Hypothalamus (tissue), 51 donors: ENCODE measurements at places on chromosomes 5 and 9.

DNA sequence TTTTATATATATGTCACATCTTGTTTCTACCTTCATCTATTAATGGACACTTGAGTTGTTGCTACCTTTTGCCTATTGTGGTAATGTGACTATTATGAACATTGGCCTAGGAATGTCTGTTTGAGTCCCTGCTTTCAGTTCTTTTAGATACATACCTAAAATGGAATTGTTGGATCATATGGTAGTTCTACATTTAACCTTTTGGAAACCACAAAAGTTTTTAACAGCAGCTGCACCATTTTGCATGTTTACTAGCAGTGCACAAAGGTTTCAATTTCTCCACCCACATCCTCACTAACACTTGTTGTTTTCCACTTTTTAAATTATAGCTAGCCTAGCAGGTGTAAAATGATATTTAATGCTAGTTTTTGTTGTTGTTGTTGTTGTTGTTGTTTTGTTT is 88.4 kb downstream of the GALNT10 start:
- DNase-seq, result no peak

DNA sequence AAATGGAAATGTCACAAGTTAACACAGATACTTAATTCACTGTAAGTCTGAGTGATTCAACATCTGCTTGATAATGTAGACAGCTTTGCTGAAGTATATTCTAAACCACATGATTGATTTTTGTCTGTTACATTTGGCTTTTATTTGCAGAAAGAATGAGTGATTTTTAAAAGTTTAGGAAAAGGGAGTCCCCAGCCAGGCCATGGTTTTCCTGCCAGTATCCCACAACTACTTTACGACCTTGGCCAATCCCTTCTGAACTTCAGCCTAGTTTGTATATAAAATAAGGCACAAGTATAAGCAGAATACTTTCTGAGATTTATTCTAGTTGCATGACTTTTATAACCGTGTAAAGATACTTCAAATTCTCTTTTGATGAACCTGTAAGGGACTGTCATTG is 27.1 kb downstream of the WDR36 start:
- DNase-seq, result no peak

- DNase-seq, result no peak
Observed at GRCh38 chr5:117652036-117652957, 1077.7 kb upstream of the SEMA6A start.

DNA sequence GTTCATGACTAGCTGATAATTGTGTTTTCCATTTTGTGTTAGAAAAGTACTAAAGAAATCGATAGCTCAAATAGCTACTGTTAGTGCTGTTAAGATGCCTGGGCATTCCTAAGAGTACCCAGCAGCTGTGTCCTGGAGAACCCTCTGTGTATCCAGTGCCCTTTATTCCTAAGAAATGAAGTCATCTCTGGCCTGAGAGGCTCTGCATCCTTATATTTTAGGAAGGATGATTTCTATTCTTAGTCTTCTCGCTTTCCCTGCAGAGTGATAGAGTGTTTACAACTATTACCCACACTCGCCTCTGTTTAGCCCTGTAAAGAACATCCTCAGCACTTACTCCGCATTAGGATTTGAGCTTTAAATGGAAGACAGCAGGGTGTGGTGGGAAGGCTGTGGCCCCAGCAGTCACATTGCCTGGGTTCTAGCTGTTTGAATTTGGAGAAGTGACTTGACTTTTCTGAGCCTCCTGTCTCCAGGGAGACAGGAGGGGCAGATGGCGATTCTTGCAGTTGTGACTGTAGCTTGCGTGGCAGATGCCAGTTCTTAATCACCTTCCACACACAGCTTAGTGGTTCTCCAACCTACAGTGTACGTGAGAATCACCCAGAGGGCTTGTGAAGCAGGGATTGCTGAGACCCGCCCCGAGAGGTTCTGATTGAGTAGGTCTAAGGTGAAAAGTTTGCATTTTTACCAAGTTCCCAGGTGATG is 177.2 kb upstream of the PITX1 start:
- DNase-seq, result no peak

- DNase-seq, result no peak
Observed at GRCh38 chr9:136740971-136741882, 1.5 kb downstream of the LCN10 start.

- DNase-seq, result no peak
Observed at GRCh38 chr9:1474671-1475070, 424.5 kb downstream of the DMRT2 start.

DNA sequence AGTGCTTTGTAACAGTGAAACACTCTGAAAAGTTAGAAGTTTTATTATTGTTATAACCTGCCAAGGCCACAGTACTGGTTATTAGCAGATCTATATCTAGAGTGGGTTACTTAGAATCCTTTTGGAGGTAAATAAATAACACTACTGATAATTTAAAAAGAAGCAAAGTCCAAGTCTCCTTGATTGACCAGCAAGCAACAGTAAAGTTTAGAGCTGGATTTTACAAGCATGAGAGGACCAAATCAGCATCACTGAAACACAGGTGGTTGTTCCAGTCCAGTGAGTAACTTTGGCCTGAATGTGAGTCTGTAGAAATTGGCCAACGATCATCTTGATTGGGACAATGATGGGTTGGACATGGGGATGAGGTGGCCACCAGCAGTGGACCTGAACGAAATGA is 77.2 kb upstream of the AGXT2 start:
- DNase-seq, result no peak

- DNase-seq, result no peak
Observed at GRCh38 chr9:113934167-113934828, 58.2 kb downstream of the ZNF618 start.

DNA sequence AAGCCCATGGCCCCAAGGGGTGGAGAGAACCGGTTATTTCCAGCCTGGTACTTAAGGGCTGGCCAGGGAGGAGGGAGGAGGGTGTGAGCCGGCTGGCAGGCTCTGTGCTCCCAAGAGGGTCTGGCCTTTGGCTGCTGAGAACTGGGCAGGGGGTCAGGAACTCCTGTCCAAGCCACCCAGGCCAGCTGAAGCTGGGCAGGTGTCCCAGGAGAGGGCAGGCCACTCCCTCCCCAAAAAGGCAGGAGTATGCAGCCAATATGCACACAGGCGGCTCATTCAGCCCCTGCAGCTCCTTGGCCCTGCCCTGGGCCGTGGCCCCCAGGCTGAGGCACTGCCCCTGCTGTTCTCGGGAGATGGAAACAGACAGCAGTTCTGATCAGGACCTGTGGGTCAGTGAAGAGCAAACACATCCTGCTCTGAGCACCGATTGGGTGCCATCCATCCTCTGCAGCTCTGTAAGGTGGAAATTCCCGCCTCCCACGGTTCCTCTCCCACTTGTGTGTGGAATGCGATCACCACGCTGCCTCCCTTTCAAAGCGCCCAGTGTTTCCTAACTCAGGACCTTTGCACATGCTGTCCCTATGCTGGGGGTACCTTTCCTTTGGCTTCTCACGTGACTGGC is 17.1 kb upstream of the KIF12 start:
- DNase-seq, result no peak

DNA sequence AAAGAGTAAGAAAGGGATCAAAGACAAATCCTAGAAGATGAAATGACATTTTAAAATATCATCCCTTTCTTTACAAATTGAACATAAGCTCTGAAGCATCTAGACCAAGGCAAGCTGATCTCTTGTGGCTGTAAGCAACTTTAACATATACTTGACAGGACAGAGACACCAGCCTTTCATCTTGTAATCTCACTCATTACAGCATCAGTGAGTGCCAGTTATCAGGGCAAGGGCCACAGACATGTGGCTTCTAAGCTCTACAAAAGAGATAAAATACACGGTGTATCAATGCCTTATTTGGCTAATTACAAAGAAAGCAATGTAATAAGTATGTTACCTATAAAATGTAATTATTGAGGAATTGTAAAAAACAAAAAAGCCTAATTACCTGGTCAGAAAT is 95.0 kb downstream of the DROSHA start:
- no peak for DNase-seq

DNA sequence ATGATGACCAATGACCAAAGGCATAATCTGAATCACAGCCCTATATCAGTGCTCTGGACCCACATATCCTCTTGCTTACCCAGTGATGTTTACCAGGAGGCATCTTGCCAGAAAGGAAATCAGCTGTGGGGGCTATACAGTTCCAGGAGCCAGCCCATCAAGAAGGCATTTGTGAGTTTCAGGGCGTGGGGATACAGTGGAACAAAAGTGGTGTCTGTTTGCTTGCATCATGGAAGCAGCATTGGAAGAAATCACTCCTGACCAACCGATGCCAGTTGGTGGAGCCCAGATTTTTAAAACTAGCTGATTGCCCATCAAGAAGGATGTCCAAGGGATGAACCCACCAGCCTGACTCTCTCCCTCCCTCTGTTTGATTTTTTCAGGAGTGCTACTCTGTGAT is 106.5 kb upstream of the EGFLAM start:
- no peak for DNase-seq

GRCh38 chr5:14330729-14331385 is 187.7 kb downstream of the TRIO start:
- no peak for DNase-seq

- DNase-seq, result no peak
Observed at GRCh38 chr5:170307575-170308465, 10.2 kb upstream of the LCP2 start.

- no peak for DNase-seq
Observed at GRCh38 chr5:138844812-138845513, 30.2 kb downstream of the LRRTM2 start.

DNA sequence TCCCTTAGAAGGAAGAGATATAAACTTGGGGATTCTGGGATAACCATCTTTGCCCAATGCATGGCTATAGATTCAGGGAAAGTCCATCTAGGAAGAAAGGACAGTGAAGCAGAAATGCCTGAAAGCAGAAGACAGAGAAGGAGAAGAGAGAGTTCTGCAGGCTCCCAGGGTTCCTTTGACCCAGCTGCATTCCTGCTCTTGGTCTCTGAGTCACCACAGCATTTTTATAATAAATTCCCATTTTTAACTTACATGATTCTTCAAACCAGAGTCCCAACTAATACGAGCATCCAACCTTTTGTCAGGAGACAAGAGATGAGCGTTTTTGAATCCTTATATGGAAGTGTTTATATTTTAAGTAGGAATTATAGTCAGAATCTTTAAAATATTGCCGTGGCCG is 12.0 kb upstream of the AOPEP start:
- DNase-seq, result no peak

GRCh38 chr9:132207839-132208615 is 46.2 kb downstream of the NTNG2 start:
- DNase-seq, result no peak

DNA sequence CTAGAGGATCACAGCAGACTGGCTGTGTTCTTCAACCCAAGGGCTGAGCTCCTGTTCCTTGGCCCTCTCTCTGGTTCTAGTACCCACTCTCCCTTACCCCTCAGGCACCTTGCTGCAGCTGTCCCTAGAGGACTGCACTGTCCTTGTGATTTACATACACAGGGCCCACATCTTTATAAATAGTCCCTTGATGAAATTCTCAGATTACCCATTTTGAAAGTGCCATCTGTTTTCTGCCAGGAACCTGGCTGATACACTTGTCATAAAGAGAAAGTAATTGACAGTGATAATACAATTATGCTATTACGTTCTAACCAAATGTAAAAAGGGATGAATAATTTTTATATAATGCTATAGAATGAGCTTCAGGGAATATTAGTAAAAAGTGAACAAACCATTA is 16.5 kb upstream of the SPARC start:
- no peak for DNase-seq

- no peak for DNase-seq
Observed at GRCh38 chr5:6190838-6191237, 187.5 kb downstream of the MED10 start.

DNA sequence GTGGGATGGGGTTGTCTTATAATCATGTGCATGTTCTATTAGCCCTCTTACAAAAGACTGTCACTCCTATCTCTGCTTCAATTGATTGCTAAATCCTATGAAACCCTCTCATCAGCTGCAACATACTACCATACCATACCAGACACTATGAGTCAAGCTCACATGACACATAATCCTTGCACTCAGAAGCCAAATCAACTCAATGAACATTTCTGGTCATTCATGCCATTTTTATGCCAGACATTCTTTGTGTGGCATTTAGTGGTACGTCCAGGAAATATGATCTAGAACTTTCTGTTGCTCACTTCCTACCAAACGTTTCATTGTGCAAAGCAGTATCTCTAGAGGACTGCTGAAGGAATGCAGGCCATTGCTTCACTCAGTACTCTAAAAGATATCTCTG is 159.2 kb upstream of the GNA14 start:
- no peak for DNase-seq

GRCh38 chr9:136531904-136532798 is 13.7 kb downstream of the NOTCH1 start:
- no peak for DNase-seq

DNA sequence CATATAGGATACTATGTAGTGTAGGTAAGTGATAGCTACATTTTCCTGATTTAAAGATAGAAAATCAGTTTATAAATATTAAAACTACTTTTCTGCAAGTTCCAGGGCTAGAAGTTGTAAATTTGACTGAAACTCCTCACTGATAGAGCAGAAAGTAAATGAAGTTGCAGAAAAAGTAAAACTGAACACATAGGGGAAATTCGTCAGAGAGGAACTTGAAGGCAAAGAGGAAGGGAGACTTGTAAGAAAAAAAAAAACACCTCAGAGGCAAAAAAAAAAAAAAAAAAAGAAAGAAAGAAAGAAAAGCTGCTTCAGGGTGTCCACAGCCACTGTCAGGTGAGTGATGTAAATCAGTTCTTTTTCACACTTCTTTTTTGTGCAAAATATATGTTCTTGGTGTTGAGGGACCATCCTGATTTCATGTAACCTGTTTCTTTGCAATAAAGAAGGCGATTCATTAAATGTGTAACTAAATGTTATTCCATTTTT is 336.2 kb upstream of the ZNF462 start:
- DNase-seq, result no peak

DNA sequence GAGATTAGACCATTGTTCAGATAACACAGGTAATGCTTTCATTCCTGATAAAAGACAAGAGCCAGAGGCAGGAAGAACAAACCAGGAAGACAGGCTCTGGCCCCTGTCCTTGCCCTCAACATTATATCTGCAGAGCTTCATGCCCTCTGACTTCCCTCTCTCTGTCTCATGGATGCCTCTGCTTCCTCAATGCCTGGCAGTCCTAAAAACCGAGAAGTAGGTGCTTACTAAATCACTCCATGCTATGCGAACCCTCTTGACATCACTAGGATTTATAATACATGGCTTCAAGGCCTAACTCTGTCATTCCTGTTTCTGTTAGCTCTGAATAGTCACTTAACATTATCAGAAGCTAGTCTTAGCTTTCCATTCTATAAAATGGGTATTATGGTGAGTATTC is 117.8 kb downstream of the TLR4 start:
- no peak for DNase-seq

DNA sequence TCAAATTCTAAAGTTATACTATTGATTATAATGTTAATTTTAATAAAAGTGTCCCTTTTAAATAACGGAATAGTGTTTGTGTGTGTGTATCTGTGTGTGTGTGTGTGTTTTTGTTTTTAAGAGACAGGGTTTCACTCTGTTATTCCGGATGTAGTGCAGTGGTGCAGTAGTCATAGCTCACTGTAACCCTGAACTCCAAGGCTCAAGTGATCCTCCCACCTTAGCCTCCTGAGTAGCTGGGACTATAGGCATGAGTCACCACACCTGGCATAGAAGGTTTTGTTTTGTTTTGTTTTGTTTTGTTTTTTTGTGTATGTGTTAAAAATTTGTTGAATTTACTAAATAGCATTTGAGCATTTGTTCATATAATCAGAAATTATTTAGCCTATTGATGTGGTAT is 64.6 kb downstream of the YTHDC2 start:
- no peak for DNase-seq

- no peak for DNase-seq
Observed at GRCh38 chr9:128365525-128365924, 5.6 kb upstream of the URM1 start.

GRCh38 chr5:76532973-76533372 is 90.2 kb downstream of the F2RL2 start:
- DNase-seq, result no peak
